ENCODE measurements at places on chromosomes 2 and 18.

- DNase-seq: no peak
Observed at GRCh38 chr2:78682781-78683180, 342.7 kb upstream of the REG3G start.

- no peak for DNase-seq
Observed at GRCh38 chr2:203893840-203894239, 26.3 kb downstream of the CTLA4 start.

- no peak for DNase-seq
Observed at GRCh38 chr2:183718246-183718645, 594.0 kb downstream of the NUP35 start.

GRCh38 chr2:181742922-181743722, 62.8 kb upstream of the NEUROD1 start:
- no peak for DNase-seq

- DNase-seq: no peak
Observed at GRCh38 chr18:58937071-58937886, 72.6 kb downstream of the ZNF532 start.

- DNase-seq: no peak
Observed at GRCh38 chr2:196902828-196903227, 23.7 kb downstream of the PGAP1 start.

- no peak for DNase-seq
Observed at GRCh38 chr2:183967756-183968155, 630.6 kb upstream of the ZNF804A start.

All from activated CD8-positive, alpha-beta memory T cell treated with anti-CD3 and anti-CD28 coated beads, Interleukin-2, amount 50 U/mL, for 48 hours (primary cell).